ENCODE measurements at places on chromosomes 4 and X.

DNA sequence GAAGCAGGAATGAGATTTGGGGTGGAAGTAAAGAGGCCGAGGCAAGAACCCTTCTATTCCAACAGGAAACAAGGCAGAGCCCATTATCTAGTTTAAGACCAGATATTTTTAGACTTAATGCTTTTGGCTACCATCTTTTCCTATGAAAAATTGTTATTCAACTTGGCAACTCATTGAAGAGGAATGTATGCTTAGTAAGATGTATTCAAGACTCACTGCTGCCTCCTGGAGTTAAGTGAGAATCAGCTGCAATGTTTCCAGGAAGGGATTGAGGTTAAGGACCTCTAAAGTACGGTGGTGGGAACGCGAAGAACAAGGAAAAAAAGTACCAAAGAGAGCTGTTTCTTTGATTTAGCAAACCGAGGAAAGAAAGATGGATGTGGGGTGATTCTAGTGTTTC is 89.1 kb downstream of the RAPGEF2 start:
- H3K4me1 ChIP-seq: no peaks in the 10 kb centered on the region
- H3K27me3 ChIP-seq: no peaks in the 10 kb centered on the region
- DNase-seq: no peak
- no peak overlapping the region for H3K4me3 ChIP-seq
- no peaks in the 10 kb centered on the region for H3K36me3 ChIP-seq
- H3K27ac ChIP-seq: no peak overlapping the region

DNA sequence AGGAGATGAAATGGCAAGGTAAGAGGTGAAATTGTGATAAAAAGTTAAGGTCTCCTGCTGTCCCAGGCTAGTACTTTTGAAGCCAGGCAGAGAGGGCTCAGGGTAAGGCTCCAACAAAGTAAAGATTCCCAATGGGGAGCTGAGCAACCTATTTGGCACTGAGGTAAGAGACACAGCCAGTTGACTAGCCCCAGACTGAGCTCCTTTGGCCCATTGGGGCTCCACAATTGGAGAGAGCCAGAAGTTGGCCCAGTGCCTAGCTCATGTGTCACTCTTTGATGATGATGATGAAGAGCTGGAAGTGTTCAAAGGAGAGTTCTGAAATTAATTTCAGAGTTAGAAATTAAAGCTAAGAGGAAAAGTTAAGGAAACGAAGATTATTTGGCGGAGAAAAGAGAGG is 94.6 kb downstream of the RLIM start:
- no peaks in the 10 kb centered on the region for H3K36me3 ChIP-seq
- DNase-seq: no peak
- H3K27me3 ChIP-seq: no peaks in the 10 kb centered on the region
- no peaks in the 10 kb centered on the region for H3K4me1 ChIP-seq

DNA sequence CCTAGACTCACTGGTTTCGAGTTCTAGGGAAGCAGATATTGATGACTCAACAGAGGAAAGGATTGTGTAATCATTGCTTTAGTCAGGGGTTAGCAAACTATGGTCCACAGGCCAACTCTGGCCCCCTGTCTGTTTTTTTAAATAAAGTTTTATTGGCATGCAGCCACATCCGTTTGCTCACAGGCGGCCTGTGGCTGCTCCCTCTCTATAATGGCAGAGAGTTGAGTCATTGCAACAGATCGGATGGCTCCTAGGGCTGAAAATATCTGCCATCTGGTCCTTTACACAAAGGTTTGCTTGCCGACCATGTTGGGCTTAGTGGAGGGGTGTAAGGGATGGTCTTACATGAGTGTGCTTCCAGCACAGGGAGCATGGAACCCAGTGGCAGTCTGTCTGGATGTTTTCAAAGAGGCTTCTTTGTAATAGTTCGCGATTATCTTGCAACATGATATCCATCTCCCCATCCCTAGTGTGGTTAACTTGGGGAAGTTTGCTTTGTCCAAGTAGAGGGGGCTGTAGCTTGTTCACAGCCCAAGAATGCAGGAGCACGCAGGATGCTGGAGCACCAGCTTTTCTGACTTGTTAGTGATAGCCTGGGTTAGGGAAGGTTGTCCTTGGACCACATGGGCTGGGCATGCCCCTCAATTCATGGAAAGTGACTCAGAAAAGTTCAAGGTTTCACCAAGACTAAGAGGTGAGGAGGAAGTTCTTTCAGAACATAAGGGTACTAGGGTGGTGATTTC is 59.3 kb upstream of the CLDN34 start:
- no peak for DNase-seq
- H3K4me1 ChIP-seq: no peaks in the 10 kb centered on the region
- no peaks in the 10 kb centered on the region for H3K27me3 ChIP-seq
- no peak overlapping the region for H3K27ac ChIP-seq

GRCh38 chr4:182188622-182189021 is 54.6 kb upstream of the TENM3 start:
- no peaks in the 10 kb centered on the region for H3K4me1 ChIP-seq
- DNase-seq: no peak
- no peaks in the 10 kb centered on the region for H3K27me3 ChIP-seq

- no peaks in the 10 kb centered on the region for H3K27me3 ChIP-seq
- H3K4me1 ChIP-seq: no peaks in the 10 kb centered on the region
- no peak for DNase-seq
- no peaks in the 10 kb centered on the region for H3K36me3 ChIP-seq
- no peak overlapping the region for H3K4me3 ChIP-seq
Measured at GRCh38 chr4:106353786-106354185, 14.8 kb downstream of the GIMD1 start.

DNA sequence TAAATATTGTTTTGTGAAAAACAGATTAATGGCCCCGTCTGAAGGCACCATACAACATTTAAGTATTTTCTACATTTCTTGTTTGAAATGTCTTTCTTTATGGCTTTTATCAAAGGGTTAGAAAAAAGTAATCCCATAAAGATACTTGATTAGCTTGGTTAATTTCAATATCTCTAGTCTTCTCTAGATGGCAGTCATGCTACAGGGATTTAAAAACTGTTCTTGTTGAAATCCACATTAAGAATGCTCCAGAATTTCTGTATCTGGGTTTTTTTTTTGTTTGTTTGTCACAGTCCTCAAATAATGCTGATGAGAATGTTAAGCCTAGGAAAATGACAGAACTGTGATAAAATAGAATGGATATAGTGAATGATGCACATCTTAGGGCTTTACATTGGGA is 109.0 kb upstream of the AADAT start:
- no peak overlapping the region for H3K4me3 ChIP-seq
- no peaks in the 10 kb centered on the region for H3K36me3 ChIP-seq
- no peak for DNase-seq
- no peaks in the 10 kb centered on the region for H3K4me1 ChIP-seq
- no peak overlapping the region for H3K27ac ChIP-seq

DNA sequence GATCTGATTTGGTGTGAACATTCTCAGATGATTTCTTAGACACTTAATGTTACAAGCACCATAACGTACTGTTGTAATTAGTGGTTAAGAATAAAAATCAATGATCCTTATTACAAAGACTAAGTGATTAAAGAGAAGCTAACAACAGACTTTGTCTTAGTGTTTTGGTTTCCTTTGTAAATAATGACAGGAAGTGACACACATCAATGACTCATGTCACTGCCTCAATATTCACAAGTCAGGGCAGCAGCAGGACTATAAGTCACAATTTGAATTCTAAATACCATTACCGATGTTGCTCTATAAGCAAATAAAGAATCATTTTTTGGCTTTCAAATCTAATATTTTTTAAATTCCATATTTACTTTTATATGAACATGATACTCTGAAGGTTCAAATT is 115.8 kb upstream of the FAT4 start:
- no peaks in the 10 kb centered on the region for H3K36me3 ChIP-seq
- no peaks in the 10 kb centered on the region for H3K4me1 ChIP-seq
- H3K27ac ChIP-seq: no peak overlapping the region
- DNase-seq: no peak
- no peaks in the 10 kb centered on the region for H3K27me3 ChIP-seq

DNA sequence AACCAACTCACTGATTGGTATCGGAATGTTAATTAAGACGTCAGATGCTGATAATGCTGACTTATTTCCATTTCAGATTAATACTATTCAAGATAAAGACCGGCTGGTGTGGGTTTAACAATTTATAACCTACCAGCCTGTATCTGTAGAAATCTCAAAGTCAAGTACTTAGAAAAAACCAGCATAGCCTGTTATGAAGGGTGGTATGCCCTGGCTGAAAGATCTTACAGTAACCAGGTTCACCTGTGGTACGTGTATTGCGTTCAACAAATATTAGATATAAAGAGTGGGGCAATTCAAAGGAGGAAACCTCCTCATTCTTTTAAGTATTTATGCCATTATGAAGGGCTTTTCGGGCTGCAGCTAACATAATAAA is 240.8 kb upstream of the ANXA3 start:
- H3K27me3 ChIP-seq: no peaks in the 10 kb centered on the region
- H3K4me3 ChIP-seq: no peak overlapping the region
- H3K27ac ChIP-seq: no peak overlapping the region
- DNase-seq: no peak
- no peaks in the 10 kb centered on the region for H3K36me3 ChIP-seq

Data from naive thymus-derived CD4-positive, alpha-beta T cell (primary cell).